ENCODE measurements at places on chromosomes 1 and 21. TPM values are rescaled to one million over a fixed set of nuclear protein-coding genes. Genes with fewer than 3 reads are reported as not detected.
A peak's percentile ranks its signal among the peaks of the same experiment; 100 is the strongest.

The APH1A gene
- 72.0 TPM for polyA plus RNA-seq

The LCK gene
- polyA plus RNA-seq = 1,233 TPM

The INSRR gene
- not detected for polyA plus RNA-seq

The TFF2 gene
- polyA plus RNA-seq = not detected

The CSMD2 gene
- not detected for polyA plus RNA-seq

The FAM163A gene
- 0.20 TPM for polyA plus RNA-seq

DNA sequence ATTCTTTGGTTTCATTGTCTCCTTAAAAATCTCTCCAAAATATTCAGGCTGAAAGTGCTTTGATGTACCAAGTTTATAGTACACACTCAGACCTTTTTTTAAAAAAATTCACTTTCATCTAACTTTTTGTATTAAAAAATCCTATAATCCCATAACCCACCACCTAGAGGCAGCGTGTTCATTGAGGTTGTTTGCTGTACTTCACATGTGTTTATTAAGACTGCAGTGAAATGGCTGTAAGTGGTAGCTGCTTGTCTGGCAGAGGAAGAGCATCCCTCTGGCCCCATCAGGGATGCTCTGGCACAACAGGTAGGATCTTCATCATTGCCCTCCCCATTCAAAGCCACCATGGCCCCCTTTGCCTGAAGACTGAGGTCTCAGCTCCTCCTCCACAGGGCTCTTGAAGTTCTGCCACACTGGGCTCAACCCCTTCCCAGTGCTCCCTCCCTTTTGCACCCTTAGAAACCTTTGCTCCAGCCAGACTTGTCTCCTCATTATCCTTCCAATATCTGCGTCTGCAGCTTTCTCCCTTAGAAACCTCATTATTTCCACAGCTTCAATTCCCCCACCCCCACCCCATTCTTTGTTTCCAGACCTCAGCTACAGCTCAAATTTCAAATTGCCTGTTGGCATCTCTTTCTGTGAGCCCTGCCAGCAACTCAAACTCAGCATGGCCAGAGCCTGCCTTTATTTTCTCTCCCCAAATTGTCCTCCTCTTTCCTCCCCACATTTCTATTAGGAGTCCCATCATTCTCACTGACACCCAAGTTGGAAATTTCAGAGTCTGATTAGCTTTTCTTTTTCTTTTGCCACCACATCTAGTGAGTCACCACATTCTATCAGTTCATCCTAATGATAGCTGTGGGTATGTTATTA is 369.6 kb upstream of the USP24 start:
- H3K4me1 ChIP-seq = no peaks in the 10 kb centered on the region
- H3K27ac ChIP-seq = no peak overlapping the region

DNA sequence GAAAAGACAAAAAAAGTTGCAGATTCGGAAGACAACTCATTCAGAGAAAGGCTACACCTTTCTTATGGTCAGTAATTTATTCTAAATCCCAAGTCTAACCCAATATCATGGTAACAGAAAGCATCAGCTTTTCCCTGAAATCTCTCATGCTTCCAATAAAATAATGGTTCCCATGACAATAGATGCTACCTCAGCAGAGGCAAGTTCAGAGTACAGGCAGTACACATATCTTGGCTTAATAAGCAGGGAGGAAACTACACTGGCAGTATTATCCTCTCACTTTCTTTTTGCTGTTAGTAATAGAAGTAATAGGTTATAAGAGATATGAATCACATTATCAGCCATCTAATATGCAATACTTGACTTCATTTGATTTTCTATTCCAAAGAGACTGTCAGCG is 137.1 kb downstream of the DPYD start:
- no peak for DNase-seq
- no peak overlapping the region for H3K27ac ChIP-seq
- no peak overlapping the region for H3K4me3 ChIP-seq
- peaks cover 4% of the 10 kb centered on the region for H3K4me1 ChIP-seq
- H3K27me3 ChIP-seq = no peaks in the 10 kb centered on the region

GRCh38 chr1:28249013-28249865 is 10.1 kb upstream of the SESN2 start:
- H3K27me3 ChIP-seq = no peaks in the 10 kb centered on the region
- no peak for DNase-seq
- peak overlapping the region; percentile 83 for H3K27ac ChIP-seq
- H3K4me3 ChIP-seq = peak overlapping the region; percentile 2
- H3K36me3 ChIP-seq = no peaks in the 10 kb centered on the region

DNA sequence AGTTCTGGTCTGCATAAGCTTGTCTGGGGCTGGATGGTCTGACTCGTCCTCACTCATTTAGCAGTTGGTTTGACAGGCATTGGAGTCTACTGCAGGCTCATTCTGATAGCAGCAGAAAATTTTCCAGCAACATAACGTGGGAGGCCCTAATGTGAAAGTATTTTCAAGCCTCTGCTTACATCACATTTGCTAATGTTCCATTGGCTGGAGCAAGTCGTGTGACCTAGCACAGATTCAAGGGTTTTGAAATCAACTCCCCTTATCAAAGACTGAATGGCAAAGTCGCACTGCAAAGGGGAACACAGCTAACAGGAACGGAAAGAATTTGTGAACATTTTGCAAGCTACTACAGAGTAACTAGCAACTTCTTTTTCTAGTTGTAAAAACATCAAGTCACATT is 2.3 kb upstream of the USH2A start:
- H3K27ac ChIP-seq = no peak overlapping the region
- DNase-seq = no peak
- H3K4me1 ChIP-seq = no peaks in the 10 kb centered on the region
- no peaks in the 10 kb centered on the region for H3K36me3 ChIP-seq
- no peak overlapping the region for H3K4me3 ChIP-seq

DNA sequence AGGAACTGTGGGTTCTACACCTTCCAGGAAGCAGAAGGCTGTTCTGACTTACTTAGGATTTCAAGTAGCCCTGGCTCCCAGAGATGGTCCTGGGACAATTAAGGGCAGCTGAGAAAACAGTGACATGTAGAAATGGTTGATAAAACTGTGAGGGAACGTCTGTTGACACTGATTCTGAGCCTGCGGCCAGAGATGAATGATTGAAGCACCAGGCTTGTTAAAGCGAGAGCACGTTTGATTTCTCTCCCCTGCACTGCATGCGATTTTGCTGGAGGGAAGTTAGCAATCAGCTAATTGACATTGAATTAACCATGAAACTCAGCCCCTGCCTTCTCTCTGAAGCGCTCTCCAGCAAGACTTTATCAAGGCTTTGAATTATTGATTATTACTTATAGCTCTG is 29.9 kb upstream of the POU3F1 start:
- no peaks in the 10 kb centered on the region for H3K36me3 ChIP-seq
- no peak for DNase-seq
- H3K4me3 ChIP-seq = no peak overlapping the region
- H3K4me1 ChIP-seq = no peaks in the 10 kb centered on the region
- H3K27me3 ChIP-seq = no peaks in the 10 kb centered on the region

GRCh38 chr1:171138980-171139379 is 46.1 kb upstream of the FMO2 start:
- no peaks in the 10 kb centered on the region for H3K4me1 ChIP-seq
- DNase-seq = no peak
- H3K27ac ChIP-seq = no peak overlapping the region
- H3K36me3 ChIP-seq = no peaks in the 10 kb centered on the region
- H3K27me3 ChIP-seq = no peaks in the 10 kb centered on the region
- no peak overlapping the region for H3K4me3 ChIP-seq

- no peaks in the 10 kb centered on the region for H3K36me3 ChIP-seq
- peaks cover 12% of the 10 kb centered on the region for H3K4me1 ChIP-seq
- H3K27me3 ChIP-seq = no peaks in the 10 kb centered on the region
Observed at GRCh38 chr1:182248721-182249120, 142.9 kb downstream of the GLUL start.

- no peaks in the 10 kb centered on the region for H3K36me3 ChIP-seq
- H3K4me1 ChIP-seq = no peaks in the 10 kb centered on the region
- peak; percentile 17 for DNase-seq
- no peaks in the 10 kb centered on the region for H3K27me3 ChIP-seq
Observed at GRCh38 chr21:43372663-43373361, 54.1 kb downstream of the SIK1 start.

DNA sequence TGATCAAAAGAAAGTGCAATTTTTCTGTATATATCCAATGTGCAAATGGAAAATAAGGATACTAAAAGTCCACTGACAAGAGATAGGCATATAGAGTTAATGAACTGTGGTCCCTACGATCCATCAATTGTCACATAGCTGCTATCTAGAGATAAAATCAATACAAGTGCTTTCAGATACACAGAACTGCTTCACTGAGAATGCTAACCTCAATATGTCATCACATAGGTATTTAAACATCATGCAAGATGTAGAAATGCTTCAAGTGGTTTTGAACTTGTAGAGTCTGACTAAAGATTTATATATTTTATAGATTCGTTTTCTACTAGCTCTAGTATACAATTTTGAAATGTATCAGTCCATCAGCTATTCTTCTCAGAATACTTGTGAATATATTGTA is 1604.7 kb downstream of the PLA2G4A start:
- H3K36me3 ChIP-seq = no peaks in the 10 kb centered on the region
- H3K4me3 ChIP-seq = no peak overlapping the region
- no peaks in the 10 kb centered on the region for H3K27me3 ChIP-seq
- no peak overlapping the region for H3K27ac ChIP-seq

- no peak for DNase-seq
- H3K36me3 ChIP-seq = no peaks in the 10 kb centered on the region
- H3K27me3 ChIP-seq = no peaks in the 10 kb centered on the region
- H3K27ac ChIP-seq = no peak overlapping the region
Observed at GRCh38 chr1:246139745-246140182, 367.3 kb downstream of the SMYD3 start.

DNA sequence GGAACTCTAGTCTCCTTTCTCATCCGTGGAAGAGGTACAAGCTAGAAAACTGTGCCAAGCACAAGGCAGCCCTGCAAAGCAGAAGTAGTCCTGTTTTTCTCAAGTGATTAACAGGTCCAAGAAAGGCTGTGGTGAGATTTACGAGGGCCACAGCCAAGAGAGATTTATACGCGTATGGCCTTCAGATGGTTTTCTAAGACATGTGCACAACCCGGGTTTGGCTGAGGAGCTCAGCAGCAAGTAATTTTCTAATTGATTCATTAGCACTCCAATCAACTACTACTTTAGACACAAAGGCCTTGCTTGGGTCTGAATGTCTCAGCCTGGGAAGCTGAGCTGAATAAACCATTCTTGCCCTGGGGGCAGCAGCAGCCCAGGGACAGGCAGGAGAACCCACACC is 55.8 kb downstream of the SSBP3 start:
- H3K4me3 ChIP-seq = no peak overlapping the region
- H3K4me1 ChIP-seq = peaks cover 24% of the 10 kb centered on the region
- no peaks in the 10 kb centered on the region for H3K27me3 ChIP-seq
- DNase-seq = no peak
- H3K27ac ChIP-seq = no peak overlapping the region
